ENCODE measurements at places on chromosomes 4 and X.

DNA sequence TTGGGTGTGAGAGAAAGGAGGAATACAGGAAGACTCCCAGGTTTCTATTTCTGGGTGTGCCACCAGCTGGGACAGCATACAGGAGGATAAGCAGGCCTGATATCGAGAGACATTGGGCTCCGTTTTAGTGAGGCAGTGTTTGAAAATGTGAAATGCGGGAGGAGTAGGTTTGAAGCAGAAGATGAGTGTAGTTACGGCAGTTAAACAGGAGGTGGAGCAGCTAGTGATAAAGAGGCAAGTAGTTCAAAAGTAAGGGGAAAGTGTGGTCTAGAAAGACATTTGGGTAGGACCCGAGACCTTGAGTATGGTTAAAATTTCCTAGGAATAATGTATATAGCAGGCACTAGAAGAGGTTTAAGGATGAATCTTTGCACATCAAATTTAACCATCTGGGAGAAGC, 42.4 kb downstream of the DCUN1D4 start:
- no peak for DNase-seq

- DNase-seq: no peak
Observed at GRCh38 chr4:123412091-123412505, 15.5 kb downstream of the SPRY1 start.

DNA sequence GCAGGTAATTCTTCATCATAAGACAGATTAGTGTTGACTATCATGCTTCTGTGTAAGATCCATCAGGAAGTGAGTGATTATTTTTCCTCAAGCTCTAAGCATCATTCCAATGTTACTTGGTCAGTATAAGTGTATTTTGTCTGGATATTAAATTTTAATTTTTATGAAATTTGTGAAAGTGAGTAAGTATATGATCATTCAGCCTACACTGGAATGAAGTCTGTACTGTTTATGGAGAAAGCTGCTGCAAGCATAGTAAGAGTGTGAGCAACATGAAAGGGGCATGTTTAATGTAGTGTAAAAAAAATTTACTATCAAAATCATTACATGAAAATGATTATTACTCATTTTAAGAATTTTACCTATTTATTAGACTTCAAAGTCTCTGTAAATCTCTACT, 84.8 kb downstream of the IL15 start:
- DNase-seq: no peak

DNA sequence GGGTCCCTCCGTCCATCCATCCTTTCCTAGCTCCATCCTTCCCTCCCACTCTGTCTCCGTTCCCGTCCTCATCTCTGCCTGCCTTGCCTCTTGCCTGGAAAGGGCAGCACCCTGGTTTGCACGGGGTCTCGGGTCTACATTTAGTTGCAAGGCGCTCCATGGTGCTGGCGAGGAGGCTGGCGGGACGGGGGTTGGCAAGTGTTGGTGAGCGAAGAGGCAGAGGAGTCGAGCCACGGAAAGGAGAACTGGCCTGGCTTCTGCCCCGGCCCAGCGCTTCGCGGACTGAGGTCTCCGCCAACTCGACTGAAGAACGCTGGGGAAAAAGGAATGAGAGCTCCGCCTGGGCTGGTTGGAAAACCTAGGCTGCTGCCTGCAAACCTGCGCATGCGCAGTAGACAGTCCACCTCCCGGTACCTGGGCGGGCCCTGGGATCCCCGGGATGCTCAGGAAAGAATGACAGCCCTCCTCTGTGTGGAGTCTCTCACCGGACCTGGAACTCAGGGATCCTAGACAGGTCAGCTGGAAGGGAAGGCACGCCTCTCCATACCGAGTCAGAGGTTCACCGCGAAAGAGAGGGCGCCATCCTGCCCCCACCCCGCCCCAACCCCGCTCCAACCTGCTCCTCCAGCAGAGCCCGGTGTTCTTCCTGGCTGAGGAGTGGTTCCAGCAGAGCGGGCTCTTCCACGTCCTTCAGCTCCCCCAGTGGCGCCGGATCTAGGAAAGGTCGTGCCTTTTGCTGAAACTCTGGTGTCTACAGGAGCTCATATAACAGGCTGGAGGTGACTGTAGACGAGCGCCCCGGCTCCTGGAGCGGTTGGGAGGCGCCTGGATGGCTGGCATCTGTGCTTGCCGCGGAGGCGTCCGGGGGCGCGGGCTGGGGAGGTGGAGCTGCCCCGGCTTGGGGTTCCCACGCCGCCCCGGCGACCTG, 6.0 kb downstream of the FRG2 start:
- no peak for DNase-seq

- no peak for DNase-seq
Observed at GRCh38 chrX:150258463-150259430, 104.4 kb upstream of the MAMLD1 start.

- DNase-seq: no peak
Observed at GRCh38 chrX:136086521-136086920, 60.8 kb upstream of the FHL1 start.

DNA sequence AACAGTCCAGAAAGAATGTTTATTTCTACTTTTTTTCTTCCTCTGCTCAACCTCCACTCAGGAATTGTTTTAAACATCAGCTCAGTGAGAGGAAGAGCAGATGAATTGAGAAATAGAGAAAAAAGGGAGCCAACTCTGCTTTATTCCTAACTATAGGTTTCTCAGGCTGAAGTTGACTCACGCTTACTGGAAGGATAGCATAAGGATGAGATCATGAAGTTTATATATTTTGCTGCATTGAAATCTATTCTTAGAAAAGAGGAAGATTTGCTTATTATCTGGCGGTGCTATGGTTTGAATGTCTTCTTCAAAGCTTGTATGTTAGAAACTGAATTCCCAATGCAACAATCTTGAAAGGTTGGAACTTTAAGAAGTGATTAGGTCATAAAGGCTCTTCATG, 1673.4 kb upstream of the PCDH7 start:
- DNase-seq: no peak

DNA sequence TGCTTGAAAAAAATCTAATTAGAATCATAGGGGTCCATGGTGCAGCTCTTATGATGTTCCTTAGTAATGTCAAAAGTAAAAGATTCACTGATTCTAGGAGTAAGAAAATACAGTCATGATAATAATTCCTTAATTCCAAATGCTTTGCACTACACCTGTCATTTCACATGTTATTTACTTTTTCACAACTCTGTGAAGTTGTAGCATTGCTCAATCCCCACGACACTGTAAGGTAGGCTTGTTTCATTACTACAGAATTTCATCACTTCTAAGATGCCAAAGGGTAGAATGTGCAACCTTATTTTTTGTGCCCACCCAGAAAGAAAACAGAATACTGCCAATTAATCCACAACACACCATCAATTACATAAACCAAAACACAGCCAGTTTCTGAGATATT, 46.1 kb upstream of the LNX1 start:
- DNase-seq: no peak

DNA sequence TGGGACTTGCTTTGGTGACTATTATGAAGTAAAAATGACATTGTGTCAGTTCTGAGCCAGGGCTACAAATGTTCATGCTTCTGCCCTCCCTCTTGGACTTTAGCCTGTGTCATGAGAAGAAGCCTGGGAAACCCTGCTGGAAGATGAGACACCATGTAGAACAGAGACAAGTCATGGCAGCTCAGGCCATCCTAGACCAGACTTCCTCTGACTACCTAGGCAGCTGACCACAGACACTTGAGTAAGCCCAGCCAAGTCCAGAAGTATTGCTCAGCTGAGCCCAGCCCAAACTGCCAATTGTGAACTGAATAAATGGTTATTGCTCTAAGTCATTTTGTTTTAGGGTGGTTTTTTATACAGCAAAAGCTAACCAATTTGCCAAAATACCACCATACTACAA, 467.6 kb upstream of the CNKSR2 start:
- DNase-seq: no peak

DNA sequence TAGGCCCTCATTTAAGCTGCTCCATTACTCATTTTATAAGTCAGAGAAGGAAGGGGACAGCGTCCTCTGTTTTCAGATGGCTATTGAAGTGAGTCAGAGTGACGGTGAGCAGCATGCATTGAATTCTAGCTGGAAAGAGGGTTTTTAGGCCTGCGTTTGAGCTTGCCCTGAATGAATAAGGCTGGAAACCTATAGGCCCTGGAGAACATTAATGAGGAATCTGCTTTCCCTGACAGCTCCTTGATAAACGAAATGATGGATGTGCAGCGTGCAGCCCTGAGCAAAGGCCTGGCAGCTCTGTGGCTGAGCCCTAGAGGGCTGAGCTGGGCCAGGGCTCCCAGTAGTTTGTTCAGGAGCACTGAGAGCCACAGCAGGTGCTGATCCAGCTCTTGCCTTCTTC, 33.4 kb downstream of the TBL1X start:
- no peak for DNase-seq

DNA sequence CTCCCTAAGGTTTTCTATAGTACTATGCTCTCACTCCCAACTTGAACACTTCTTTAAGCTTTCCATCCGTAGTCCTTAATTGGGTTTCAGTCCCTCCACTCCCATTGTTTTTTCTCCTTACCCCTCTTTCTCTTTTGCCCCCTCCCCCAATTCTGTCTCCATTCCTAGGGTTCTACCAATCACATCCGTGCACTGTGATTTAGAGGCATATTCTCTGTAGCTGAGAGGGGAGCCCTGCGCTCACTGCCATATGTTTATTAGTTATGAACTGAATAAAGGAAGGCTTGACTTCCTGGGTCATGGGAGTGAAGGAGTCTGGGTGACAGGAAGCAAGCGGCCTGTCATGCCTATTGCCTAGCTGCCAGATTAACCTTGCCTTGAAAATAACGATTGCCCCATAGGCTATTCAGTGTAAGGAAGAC, 471 bp downstream of the MCTS1 start:
- DNase-seq: peak; percentile 0

DNA sequence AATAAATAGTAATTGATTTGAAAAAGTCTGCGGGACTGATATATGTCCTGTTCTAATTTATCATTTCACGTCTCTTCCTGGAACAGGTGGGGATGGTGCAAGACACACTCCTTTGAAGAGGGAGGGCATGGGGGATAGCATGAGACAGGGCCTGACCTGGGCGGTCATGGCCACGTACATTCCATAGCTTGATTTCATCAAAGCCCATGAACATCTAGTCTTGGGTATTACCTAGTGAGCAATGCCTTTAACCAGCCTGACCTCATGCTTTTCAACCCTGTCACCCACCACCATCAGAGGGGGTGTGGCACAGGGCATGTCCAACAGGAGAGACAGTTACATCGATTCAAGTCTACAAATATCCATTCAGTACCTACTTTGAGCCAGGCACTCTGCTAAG, 52.3 kb upstream of the HOPX start:
- no peak for DNase-seq

DNA sequence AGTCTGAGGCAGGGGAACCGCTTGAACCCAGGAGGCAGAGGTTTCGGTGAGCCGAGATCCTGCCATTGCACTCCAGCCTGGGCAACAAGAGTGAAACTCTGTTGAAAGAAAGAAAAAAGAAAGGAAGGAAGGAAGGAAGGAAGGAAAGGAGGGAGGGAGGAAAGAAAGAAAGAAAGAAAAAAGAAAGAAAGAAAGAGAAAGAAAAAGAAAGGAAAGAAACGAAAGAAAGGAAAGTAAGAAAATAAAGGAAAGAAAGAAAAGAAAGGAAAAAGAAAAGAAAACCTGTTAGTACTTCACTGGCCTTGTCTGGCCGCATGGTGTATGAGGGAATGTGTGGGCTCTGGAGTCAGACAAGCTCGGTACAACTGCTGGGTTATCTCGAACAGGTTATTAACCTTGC, 20.8 kb upstream of the MAGEA1 start:
- no peak for DNase-seq

GRCh38 chr4:125538670-125539069, 223.9 kb downstream of the FAT4 start:
- no peak for DNase-seq

DNA sequence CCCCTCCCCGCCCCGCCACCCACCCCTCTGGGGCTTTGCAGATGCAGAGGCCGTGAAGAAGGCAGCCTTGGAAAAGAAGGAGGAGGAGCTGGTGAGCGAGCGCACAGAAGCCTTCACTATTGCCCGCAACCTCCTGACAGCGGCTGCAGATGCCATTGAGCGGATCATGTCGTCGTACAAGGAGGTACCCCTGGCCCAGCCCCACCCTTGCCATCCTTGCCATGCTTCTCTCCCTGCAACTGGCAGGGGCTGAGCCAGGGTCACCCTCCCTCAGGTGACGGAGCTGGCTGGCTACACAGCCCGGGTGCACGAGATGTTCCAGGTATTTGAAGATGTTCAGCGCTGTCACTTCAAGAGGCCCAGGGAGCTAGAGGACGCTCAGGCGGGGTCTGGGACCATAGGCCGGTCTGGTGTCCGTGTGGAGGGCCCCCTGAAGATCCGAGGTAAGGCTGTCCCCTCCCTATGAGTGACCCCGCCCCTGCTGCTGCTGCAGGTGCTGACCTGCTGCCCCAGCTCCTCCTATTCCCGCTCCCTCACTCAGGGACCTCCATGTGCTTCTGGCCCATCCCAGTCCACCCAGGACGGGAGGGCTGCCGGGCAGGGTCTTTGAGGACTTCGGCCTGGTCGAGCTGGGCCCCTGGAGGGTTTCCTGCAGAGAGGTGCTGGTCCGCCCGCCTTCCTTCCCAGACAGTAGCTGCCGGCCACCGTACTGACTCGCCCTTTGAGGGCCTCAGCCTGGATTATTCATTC, 11.6 kb downstream of the ABCD1 start:
- no peak for DNase-seq

DNA sequence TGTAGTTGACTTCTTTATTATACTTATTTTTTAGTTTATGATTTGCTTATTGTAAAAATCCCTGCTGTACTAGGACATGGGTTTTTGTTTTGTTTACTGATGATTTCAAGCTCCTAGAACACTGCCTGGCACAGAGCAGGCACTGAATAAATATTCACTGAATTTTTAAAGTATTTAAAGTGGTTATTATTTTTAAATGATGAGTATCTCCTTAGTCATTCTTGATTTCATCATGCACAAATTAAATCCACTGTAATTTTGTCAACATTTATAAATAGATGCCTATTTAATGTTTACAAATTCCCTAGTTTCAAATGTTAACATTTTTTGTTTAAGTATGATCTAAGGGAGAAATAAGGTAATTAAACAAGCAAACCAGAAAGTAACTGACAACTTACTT, 367.9 kb upstream of the SLIT2 start:
- DNase-seq: no peak

- DNase-seq: no peak
Observed at GRCh38 chrX:109774136-109774535, 41.1 kb upstream of the ACSL4 start.

DNA sequence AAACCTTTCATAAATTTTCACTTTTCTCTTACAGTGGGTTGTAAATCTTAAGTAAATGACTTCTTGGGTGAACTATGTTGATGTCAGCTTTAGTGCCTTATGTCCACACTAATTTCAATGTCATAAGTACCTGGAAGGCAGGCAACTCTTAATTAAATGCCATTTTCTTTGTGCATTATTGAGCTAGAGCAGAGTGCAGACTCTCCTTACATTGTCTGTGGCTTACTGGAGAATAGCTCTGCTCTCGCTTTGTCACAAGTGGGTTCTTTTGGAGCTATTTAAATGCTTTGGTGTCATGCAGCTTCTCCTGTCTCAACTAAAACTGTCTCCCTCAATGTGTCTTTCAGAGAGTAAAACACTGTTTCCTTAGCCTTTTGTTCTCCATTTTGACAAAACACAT, 411.6 kb downstream of the STIM2 start:
- no peak for DNase-seq
